A172 (cell line): ENCODE measurements at places on chromosomes 5 and 9. TPM values are rescaled to one million over a fixed set of nuclear protein-coding genes. Genes with fewer than 3 reads are reported as not detected.

DNA sequence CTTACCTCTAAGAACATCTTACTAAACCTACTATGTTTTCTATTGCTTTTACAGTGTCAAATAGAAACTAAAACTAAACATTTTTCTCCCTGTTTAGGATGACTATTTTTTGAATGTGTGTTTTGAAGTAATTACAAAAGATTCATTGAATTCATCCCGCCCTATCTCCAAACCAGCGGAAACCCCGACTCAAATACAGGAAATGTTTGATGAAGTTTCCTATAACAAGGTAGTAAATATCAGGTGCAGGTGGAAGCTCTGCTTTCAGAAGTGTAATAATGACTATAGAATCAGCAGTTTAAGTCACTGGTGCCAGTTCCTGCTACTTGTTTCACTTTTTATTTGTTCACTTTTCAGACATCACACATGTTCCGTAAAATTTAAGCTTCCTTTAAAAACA, 20.0 kb downstream of the ERAP2 start:
- no peak for DNase-seq

GRCh38 chr9:131981116-131981776, 98.4 kb downstream of the MED27 start:
- no peak for DNase-seq

DNA sequence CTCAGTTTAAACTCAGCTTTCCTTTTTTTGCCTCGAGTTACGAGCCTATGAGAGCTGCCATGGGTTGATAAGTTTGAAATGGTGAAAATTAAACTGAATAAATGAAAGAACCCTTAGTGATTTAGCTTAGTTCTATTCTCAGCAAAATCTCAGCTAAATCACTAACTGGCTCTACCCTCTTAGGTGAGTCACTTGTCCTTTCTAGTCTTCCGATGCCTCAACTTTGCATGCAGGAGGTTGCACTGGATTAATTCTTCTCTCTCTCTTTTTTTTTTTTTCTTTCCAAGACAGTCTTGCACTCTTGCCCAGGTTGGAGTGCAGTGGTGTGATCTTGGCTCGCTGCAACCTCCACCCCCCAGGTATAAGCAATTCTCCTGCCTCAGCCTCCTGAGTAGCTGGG, 83.9 kb downstream of the PAPPA start:
- no peak for DNase-seq

Gene HMGCS1
- total RNA-seq = 24.6 and 39.1 TPM in 2 replicates

GRCh38 chr9:4592886-4593285, 69.2 kb upstream of the PLPP6 start:
- no peak for DNase-seq

Gene ZNF879
- not detected in 2 replicates for total RNA-seq

DNA sequence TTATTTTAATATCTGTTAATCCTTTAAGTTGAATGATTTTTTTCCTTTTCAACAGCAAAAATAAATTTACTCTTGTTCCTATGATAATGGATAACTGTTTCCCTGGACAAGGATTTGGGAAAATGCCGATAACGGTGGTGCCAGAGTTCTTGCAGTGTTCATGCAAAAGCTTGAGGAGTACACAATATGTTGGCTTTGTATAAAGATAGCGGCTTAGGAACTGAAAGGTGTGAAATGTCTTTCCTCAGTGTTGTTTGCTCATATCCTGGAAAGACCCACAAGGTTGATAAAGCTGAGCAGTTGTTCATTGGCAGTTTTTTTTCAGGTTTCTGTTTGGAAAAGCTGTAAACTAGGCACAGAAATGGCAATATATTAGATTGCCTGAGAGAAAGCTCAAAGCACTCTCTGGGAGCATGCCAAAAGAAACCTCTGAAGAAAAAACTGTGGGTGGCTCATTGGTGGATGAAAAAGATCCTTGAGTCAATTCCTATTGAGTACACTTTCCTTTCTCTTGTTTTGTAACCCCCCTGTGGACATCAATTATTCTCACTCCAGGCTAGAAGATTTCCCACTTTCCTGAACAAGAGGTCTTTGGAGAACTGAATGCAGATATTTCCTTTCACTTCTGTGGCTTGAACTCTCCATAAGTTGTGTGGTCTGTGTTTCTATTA, 117.2 kb upstream of the RGMB start:
- no peak for DNase-seq

DNA sequence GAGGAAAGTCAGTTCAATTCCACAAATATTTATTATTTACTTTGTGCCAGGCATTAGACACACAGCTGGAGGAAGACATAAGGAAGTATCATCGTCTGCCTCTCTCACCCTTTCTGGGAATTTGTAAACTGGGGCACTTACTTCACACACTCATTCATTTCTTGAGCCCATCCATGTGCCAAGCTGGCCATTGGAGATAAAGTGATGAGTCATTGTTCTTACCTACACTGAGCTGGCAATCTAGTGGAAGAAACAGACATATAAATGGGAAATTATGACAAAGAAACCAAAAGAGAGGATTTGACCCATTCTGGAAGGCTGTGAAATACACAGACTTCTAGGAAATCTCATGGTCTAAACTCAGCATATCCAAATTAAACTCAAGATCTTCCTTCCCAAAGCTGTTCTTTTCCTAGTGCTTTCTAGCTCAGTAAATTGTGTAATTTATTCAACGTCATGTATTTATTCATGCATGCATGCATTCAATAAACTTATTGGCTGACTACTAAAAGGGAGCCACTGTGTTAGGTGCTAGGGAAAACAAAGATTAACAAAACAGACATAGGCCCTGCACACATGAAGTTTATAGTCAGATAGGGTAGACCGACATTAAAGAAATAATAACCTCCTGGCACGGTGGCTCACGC, 65.3 kb downstream of the SH3RF2 start:
- peak; percentile 42 for DNase-seq

DNA sequence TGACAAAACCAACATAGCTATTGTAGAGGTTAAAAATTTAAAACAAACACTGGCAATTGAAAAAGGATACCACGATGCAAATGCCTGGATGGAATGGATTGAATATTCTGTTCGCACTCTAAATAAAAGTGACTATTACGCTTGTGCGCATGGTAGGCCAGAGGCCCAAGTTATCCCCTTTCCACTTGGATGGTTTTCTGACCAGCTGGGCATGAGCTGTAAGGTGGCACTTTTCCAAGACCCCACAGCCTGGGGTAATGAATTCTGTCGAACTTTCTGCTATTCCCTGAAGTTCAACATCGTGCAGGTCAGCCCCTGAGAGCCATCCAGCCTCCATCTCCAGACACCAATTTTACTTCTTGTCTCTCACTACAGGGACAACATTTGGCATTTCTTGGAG, 5.4 kb upstream of the RNF180 start:
- DNase-seq = no peak

- DNase-seq = no peak
Observed at GRCh38 chr5:145471831-145472612, 363.1 kb downstream of the PRELID2 start.

Gene NTRK2
- not detected in 2 replicates for total RNA-seq
